ENCODE measurements at places on chromosomes 1 and 21. TPM values are rescaled to one million over a fixed set of nuclear protein-coding genes. Genes with fewer than 3 reads are reported as not detected.

HAPLN2 gene
- total RNA-seq, result 0.42 TPM

STUM gene
- total RNA-seq, result 0.04 TPM

DNA sequence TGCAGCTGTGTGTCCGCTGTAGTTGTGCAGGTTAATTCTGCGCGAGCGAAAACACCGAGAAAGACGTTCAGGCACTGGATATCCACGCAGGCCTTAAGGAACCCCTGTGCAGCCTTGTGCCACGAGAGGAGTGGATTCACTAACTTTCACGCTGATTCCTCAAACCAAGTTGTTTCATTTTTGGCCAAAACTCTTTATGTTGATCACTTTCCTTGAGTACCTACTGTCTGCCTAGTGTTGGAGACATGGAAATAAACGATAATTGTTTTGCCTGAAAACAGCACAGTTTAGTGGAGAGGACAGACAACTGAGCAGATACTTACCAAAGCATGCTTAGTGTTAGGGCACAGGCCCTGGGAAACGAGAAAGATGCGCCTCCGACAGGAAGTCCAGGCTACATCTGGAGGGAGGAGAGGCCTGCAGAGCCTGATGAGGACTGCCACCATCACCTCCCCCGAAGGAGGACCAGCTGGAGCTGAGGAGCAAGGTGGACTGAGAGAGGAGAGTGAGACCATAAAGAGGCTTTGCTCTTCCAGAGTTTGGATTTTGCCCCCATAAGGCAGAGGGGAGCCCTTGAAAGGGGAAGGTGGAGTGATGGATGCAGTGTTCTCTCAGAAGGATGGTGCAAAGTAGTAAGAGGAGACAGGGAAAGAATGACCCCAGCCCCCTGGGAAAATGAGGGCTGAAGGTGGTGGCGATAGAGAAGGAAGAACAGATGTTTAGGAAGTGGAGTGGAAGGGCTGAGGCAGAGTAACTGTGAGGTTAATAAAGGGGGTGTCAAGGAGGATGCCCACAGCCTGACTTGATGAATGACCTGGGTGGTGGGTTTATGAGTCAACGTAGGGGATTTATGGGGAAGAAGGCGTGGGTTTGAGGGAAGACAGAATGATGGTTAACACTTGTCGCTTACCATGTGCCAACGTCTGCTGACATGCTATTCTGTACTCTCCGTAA is 956 bp upstream of the SCAF4 start:
- peaks cover 5% of the 10 kb centered on the region for H3K4me1 ChIP-seq
- no peaks in the 10 kb centered on the region for H3K36me3 ChIP-seq
- H3K4me3 ChIP-seq, result peak overlapping the region; percentile 81
- DNase-seq, result peak; percentile 71
- H3K27ac ChIP-seq, result peak overlapping the region; percentile 99

DNA sequence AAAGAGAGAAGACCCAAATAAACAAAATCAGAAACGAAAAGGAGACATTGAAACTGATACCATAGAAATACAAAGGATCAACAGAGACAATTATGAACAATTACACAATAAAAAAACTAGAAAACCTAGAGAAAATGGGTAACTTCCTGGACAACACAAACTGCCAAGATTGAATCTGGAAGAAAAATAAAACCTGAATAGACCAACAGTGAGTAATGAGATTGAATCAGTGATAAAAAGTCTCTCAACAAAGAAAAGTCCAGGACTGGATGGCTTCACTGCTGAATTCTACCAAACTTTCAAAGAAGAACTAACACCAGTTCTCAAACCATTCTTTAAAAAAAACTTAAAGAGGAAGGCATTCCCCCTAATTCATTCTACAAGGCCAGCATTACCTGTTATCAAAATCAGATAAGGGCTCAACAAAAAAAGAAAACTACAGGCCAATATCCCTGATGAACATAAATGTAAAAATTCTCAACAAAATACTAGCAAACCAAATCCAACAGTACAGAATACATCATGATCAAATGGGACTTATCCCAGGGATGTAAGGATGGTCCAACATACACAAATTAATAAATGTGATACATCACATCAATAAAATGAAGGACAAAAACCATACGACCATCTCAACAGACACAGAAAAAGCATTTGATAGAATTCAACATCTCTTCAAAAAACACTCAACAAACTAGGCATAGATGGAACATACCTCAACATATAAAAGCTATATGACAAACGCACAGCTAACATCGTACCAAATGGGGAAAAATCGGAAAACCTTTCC is 119.9 kb downstream of the ACBD6 start:
- no peaks in the 10 kb centered on the region for H3K27me3 ChIP-seq
- no peak for DNase-seq
- no peak overlapping the region for H3K4me3 ChIP-seq
- H3K27ac ChIP-seq, result no peak overlapping the region
- H3K36me3 ChIP-seq, result peaks cover 4% of the 10 kb centered on the region
- no peaks in the 10 kb centered on the region for H3K4me1 ChIP-seq

GRCh38 chr1:110594456-110595352 is 11.5 kb downstream of the KCNA2 start:
- no peaks in the 10 kb centered on the region for H3K36me3 ChIP-seq
- H3K27me3 ChIP-seq, result peaks cover 5% of the 10 kb centered on the region
- H3K4me3 ChIP-seq, result no peak overlapping the region

- H3K27ac ChIP-seq, result no peak overlapping the region
- DNase-seq, result no peak
- H3K36me3 ChIP-seq, result no peaks in the 10 kb centered on the region
- H3K4me1 ChIP-seq, result no peaks in the 10 kb centered on the region
- no peaks in the 10 kb centered on the region for H3K27me3 ChIP-seq
Measured at GRCh38 chr1:198845271-198845670, 206.4 kb downstream of the PTPRC start.

GRCh38 chr1:200021577-200022238 is 5.8 kb upstream of the NR5A2 start:
- DNase-seq, result no peak
- no peak overlapping the region for H3K27ac ChIP-seq
- H3K36me3 ChIP-seq, result no peaks in the 10 kb centered on the region
- no peak overlapping the region for H3K4me3 ChIP-seq
- H3K4me1 ChIP-seq, result no peaks in the 10 kb centered on the region

DNM3 gene
- total RNA-seq, result 1.0 TPM

GRCh38 chr21:43864313-43864961 is 586 bp upstream of the AGPAT3 start:
- H3K36me3 ChIP-seq, result peaks cover 4% of the 10 kb centered on the region
- H3K27me3 ChIP-seq, result no peaks in the 10 kb centered on the region
- peaks cover 5% of the 10 kb centered on the region for H3K4me1 ChIP-seq
- H3K27ac ChIP-seq, result no peak overlapping the region

DNA sequence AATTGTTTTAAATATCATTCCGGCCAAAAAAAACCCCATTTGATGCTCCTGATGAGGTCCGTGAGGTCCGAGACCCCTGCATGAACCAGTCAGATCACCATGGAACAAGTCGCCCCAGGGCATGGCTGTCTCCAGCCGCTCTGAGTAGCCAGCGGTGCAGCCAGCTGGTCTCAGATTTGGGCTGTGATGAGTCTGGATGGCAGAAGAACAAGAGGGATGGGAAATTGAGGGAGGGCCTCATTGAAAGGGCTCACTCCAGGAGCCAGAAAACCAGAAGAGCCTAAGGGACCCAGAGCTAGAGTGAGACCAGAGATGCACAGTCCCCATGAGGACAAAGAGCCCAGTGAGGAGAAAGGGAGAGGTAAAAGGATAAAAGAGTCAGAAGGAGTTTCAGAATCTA is 174.0 kb downstream of the TOMM20 start:
- H3K36me3 ChIP-seq, result no peaks in the 10 kb centered on the region
- peak overlapping the region; percentile 10 for H3K27ac ChIP-seq
- peaks cover 22% of the 10 kb centered on the region for H3K4me1 ChIP-seq
- H3K27me3 ChIP-seq, result no peaks in the 10 kb centered on the region

GRCh38 chr1:65423884-65424572 is 3.6 kb downstream of the LEPR start:
- no peak overlapping the region for H3K27ac ChIP-seq
- H3K36me3 ChIP-seq, result peaks cover 35% of the 10 kb centered on the region
- H3K27me3 ChIP-seq, result no peaks in the 10 kb centered on the region
- DNase-seq, result no peak

VPS72 gene
- 79.4 TPM for total RNA-seq

DNA sequence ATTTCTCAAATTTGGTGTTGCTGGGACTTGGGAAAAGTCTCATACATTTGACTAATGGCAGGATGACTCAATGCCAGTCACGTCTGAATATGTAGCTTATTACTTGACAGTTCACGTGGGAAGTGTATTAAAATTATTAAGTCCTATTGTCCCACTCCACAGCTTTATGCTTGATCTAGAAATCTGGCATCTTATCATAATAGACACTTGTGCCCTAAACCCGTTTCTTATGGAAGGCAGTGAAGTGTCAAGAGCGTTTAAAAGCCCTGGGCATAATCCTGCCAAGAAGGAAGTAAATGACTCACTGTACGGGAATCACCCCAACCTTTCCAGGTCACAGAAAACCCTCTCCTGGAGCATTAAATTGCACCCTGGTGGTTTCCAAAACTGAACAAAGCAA is 207.4 kb downstream of the APP start:
- H3K36me3 ChIP-seq, result peaks cover 60% of the 10 kb centered on the region
- no peaks in the 10 kb centered on the region for H3K27me3 ChIP-seq
- peaks cover 16% of the 10 kb centered on the region for H3K4me1 ChIP-seq
- no peak overlapping the region for H3K27ac ChIP-seq
- H3K4me3 ChIP-seq, result no peak overlapping the region
- DNase-seq, result no peak

- DNase-seq, result no peak
- H3K4me3 ChIP-seq, result peak overlapping the region; percentile 1
- no peak overlapping the region for H3K27ac ChIP-seq
- H3K27me3 ChIP-seq, result peaks cover 8% of the 10 kb centered on the region
- H3K4me1 ChIP-seq, result peaks cover 17% of the 10 kb centered on the region
Measured at GRCh38 chr1:147834181-147834580, 68.4 kb upstream of the GJA8 start.

THAP3 gene
- total RNA-seq, result 22.4 TPM

PTTG1IP gene
- total RNA-seq, result 155 TPM

GRCh38 chr1:205812271-205812877 is 624 bp downstream of the SLC41A1 start:
- peak; percentile 78 for DNase-seq
- H3K4me3 ChIP-seq, result peak overlapping the region; percentile 82
- peaks cover 12% of the 10 kb centered on the region for H3K36me3 ChIP-seq
- H3K4me1 ChIP-seq, result no peaks in the 10 kb centered on the region
- no peak overlapping the region for H3K27ac ChIP-seq
- peaks cover 8% of the 10 kb centered on the region for H3K27me3 ChIP-seq

DNA sequence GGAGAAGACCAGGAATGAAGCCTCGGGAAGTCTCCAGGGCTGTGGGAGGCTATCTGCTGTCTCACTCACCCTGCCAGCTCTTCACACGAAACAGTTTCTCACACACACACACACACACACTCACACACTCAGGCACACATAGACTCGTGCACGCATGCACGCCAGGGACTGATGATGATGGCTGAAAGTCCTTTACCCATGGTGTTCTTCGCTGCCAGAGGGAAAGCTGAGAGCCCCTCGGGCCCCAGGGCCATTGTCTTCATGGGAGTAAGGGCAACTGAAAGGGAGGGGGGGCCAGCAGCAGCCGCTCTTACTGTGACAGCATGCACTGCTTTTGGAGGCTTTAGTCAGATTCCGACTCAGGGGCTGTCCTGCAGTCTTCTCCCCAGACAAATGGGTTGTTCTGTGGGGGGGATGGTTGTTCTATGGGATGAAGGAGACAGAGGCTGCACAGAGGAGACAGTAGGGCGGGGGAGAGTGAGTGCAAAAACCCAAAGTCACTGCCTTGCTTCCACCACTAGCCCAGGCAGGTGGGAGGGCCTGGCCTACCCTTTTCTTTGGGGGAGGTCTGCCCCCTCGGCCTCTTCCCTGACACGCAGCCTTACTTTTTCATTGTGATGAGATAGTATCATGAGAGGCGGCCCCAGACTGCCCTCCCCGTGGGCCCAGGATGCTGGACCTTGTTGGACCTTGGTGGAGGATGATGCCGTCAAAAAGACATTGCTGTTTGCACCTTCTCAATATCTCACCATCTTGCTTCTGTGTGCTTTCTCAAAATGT is 29.0 kb downstream of the STUM start:
- no peak overlapping the region for H3K4me3 ChIP-seq
- no peaks in the 10 kb centered on the region for H3K4me1 ChIP-seq
- H3K36me3 ChIP-seq, result no peaks in the 10 kb centered on the region
- DNase-seq, result no peak
- H3K27ac ChIP-seq, result peak overlapping the region; percentile 2

GRCh38 chr1:11938722-11939526 is 4.4 kb downstream of the PLOD1 start:
- H3K27me3 ChIP-seq, result no peaks in the 10 kb centered on the region
- H3K4me1 ChIP-seq, result peaks cover 2% of the 10 kb centered on the region
- H3K36me3 ChIP-seq, result peaks cover 11% of the 10 kb centered on the region
- H3K4me3 ChIP-seq, result no peak overlapping the region

GRCh38 chr1:155250246-155250632 is 5.0 kb downstream of the ENTREP3 start:
- peaks cover 5% of the 10 kb centered on the region for H3K36me3 ChIP-seq
- H3K4me3 ChIP-seq, result no peak overlapping the region
- no peak overlapping the region for H3K27ac ChIP-seq
- H3K4me1 ChIP-seq, result peaks cover 7% of the 10 kb centered on the region
